Psoas muscle (tissue), 8 donors: ENCODE measurements at places on chromosomes 7 and 10. TPM values are rescaled to one million over a fixed set of nuclear protein-coding genes. Genes with fewer than 3 reads are reported as not detected.

GRCh38 chr7:117072620-117073118, 119.4 kb downstream of the ST7 start:
- no peaks in the 10 kb centered on the region for H3K36me3 ChIP-seq
- H3K27me3 ChIP-seq, result no peaks in the 10 kb centered on the region
- H3K4me1 ChIP-seq, result peaks cover 57% of the 10 kb centered on the region
- peak overlapping the region; percentile 79 for H3K27ac ChIP-seq
- DNase-seq, result peak; percentile 51

Gene ASAH2
- 0.27 TPM for polyA plus RNA-seq

DNA sequence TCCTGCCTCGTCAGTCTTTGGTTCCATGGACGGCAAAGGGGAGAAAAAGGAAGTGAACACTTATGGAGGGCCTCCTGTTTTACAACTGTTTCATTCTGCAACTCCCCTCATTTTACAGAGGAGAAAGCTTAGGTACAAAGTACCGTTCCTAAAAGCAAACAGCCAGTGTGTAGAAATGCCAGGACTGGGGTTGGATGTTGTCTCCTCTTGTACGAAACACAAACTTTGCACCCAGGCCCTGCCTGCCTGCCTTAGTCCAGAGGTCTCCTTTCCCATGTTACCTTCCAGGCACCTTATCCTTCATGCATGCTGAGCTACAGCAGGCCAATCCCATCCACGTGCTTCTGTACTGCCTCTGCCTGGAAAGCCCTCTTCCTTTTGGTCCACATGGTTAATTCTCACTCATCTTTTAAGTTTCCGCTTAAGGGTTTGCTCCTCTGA, 86.0 kb downstream of the ICA1 start:
- no peak overlapping the region for H3K27ac ChIP-seq
- no peak for DNase-seq
- no peaks in the 10 kb centered on the region for H3K36me3 ChIP-seq
- no peak overlapping the region for H3K4me3 ChIP-seq
- H3K4me1 ChIP-seq, result peaks cover 18% of the 10 kb centered on the region
- H3K27me3 ChIP-seq, result no peaks in the 10 kb centered on the region

GRCh38 chr7:150322114-150322832, 882 bp upstream of the LRRC61 start:
- no peak for DNase-seq
- peak overlapping the region; percentile 69 for H3K27ac ChIP-seq
- no peaks in the 10 kb centered on the region for H3K36me3 ChIP-seq
- H3K27me3 ChIP-seq, result peaks cover 3% of the 10 kb centered on the region
- no peaks in the 10 kb centered on the region for H3K4me1 ChIP-seq
- H3K4me3 ChIP-seq, result peak overlapping the region; percentile 78

Gene PALD1
- polyA plus RNA-seq, result 2.5 TPM

- no peaks in the 10 kb centered on the region for H3K27me3 ChIP-seq
- no peak overlapping the region for H3K27ac ChIP-seq
- H3K4me3 ChIP-seq, result no peak overlapping the region
- DNase-seq, result no peak
- H3K4me1 ChIP-seq, result no peaks in the 10 kb centered on the region
Observed at GRCh38 chr7:148434181-148434757, 156.3 kb upstream of the C7orf33 start.

GRCh38 chr10:89900554-89900953, 199.2 kb downstream of the KIF20B start:
- no peaks in the 10 kb centered on the region for H3K4me1 ChIP-seq
- no peak for DNase-seq
- no peak overlapping the region for H3K27ac ChIP-seq
- no peak overlapping the region for H3K4me3 ChIP-seq
- H3K36me3 ChIP-seq, result no peaks in the 10 kb centered on the region

Gene SAP25
- polyA plus RNA-seq, result 0.21 TPM

DNA sequence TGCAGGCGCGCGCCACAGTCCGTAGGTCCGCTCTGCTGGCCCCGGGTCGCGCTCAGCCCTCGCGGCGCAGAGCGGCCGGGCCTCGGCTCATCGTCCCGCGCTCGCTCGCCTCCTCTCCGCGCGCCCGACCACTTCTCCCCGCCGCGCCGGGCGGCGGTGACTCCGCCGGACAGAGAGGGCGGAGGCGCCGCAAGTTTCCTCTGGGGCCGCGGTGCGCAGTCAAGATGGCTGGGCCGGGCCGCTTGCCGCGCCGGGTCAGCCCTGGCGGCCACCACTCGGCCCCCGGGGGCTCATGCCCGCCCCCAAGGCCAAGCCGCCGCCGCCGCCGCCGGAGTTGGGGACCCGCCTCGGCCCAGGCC, 441 bp downstream of the FZD8 start:
- DNase-seq, result no peak
- H3K4me3 ChIP-seq, result peak overlapping the region; percentile 95
- no peaks in the 10 kb centered on the region for H3K36me3 ChIP-seq
- H3K4me1 ChIP-seq, result peaks cover 5% of the 10 kb centered on the region
- H3K27me3 ChIP-seq, result no peaks in the 10 kb centered on the region

- no peak for DNase-seq
- no peak overlapping the region for H3K27ac ChIP-seq
- peak overlapping the region; percentile 3 for H3K4me3 ChIP-seq
- H3K36me3 ChIP-seq, result no peaks in the 10 kb centered on the region
- no peaks in the 10 kb centered on the region for H3K4me1 ChIP-seq
Observed at GRCh38 chr10:112526906-112527305, 79.9 kb downstream of the VTI1A start.

DNA sequence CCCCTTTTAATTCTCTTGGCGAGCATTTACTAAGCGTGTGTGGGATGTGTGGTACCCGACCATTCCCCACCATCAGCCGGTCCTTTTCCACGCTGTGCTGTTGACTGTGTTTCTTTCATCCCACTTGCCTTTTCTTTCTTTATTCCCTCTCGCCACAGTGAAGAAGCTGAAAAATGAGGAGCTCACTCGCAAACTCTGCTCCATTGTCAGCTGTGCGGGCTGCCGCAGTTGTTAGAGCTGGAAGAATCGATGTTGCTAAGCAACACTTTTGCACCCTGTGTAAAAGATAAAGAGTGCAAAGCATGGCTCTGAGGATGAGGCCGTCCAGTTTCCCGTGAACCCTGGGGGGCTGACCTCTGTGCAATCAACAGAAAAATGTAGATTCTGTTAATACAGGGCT, 203.1 kb upstream of the NEBL start:
- H3K36me3 ChIP-seq, result no peaks in the 10 kb centered on the region
- no peak overlapping the region for H3K4me3 ChIP-seq
- H3K27ac ChIP-seq, result no peak overlapping the region
- DNase-seq, result no peak
- no peaks in the 10 kb centered on the region for H3K27me3 ChIP-seq

- H3K27ac ChIP-seq, result no peak overlapping the region
- no peak overlapping the region for H3K4me3 ChIP-seq
- no peaks in the 10 kb centered on the region for H3K4me1 ChIP-seq
Observed at GRCh38 chr10:117610321-117610720, 67.8 kb downstream of the EMX2 start.

- DNase-seq, result peak; percentile 62
- H3K4me1 ChIP-seq, result peaks cover 17% of the 10 kb centered on the region
- H3K27me3 ChIP-seq, result no peaks in the 10 kb centered on the region
Observed at GRCh38 chr10:95268438-95268837, 22.4 kb downstream of the PDLIM1 start.

GRCh38 chr10:11146402-11147171, 128.9 kb downstream of the CELF2 start:
- H3K4me1 ChIP-seq, result peaks cover 66% of the 10 kb centered on the region
- no peaks in the 10 kb centered on the region for H3K27me3 ChIP-seq
- H3K4me3 ChIP-seq, result no peak overlapping the region
- no peak for DNase-seq
- no peaks in the 10 kb centered on the region for H3K36me3 ChIP-seq

- H3K4me3 ChIP-seq, result no peak overlapping the region
- no peaks in the 10 kb centered on the region for H3K36me3 ChIP-seq
- H3K27ac ChIP-seq, result no peak overlapping the region
- DNase-seq, result no peak
- H3K27me3 ChIP-seq, result no peaks in the 10 kb centered on the region
- H3K4me1 ChIP-seq, result no peaks in the 10 kb centered on the region
Observed at GRCh38 chr10:111954386-111954785, 229.2 kb downstream of the GPAM start.

- H3K36me3 ChIP-seq, result no peaks in the 10 kb centered on the region
- no peak for DNase-seq
- no peak overlapping the region for H3K27ac ChIP-seq
- no peaks in the 10 kb centered on the region for H3K27me3 ChIP-seq
- no peak overlapping the region for H3K4me3 ChIP-seq
Observed at GRCh38 chr7:46791188-46791587, 790.7 kb downstream of the TNS3 start.

GRCh38 chr7:46389146-46389545, 468.1 kb upstream of the IGFBP3 start:
- H3K36me3 ChIP-seq, result no peaks in the 10 kb centered on the region
- H3K27me3 ChIP-seq, result no peaks in the 10 kb centered on the region
- H3K4me3 ChIP-seq, result no peak overlapping the region
- H3K4me1 ChIP-seq, result peaks cover 9% of the 10 kb centered on the region

Gene CPED1
- 0.90 TPM for polyA plus RNA-seq

- H3K36me3 ChIP-seq, result no peaks in the 10 kb centered on the region
- no peaks in the 10 kb centered on the region for H3K27me3 ChIP-seq
Observed at GRCh38 chr10:475709-476454, 213.6 kb downstream of the DIP2C start.

Gene AKR1C2
- 400 TPM for polyA plus RNA-seq

Gene MDFIC
- polyA plus RNA-seq, result 2.7 TPM

Gene STYXL1
- polyA plus RNA-seq, result 39.9 TPM

- peak overlapping the region; percentile 80 for H3K27ac ChIP-seq
- H3K27me3 ChIP-seq, result no peaks in the 10 kb centered on the region
- no peaks in the 10 kb centered on the region for H3K36me3 ChIP-seq
- no peak overlapping the region for H3K4me3 ChIP-seq
Observed at GRCh38 chr10:125064681-125065492, 95.5 kb downstream of the CTBP2 start.

- no peak overlapping the region for H3K4me3 ChIP-seq
- no peaks in the 10 kb centered on the region for H3K4me1 ChIP-seq
- H3K27me3 ChIP-seq, result no peaks in the 10 kb centered on the region
- no peaks in the 10 kb centered on the region for H3K36me3 ChIP-seq
- H3K27ac ChIP-seq, result no peak overlapping the region
Observed at GRCh38 chr7:68311958-68312357, 1286.3 kb upstream of the AUTS2 start.

GRCh38 chr10:14491811-14492210, 161.1 kb upstream of the FRMD4A start:
- H3K4me1 ChIP-seq, result no peaks in the 10 kb centered on the region
- no peaks in the 10 kb centered on the region for H3K36me3 ChIP-seq
- peaks cover 2% of the 10 kb centered on the region for H3K27me3 ChIP-seq
- no peak for DNase-seq
- no peak overlapping the region for H3K4me3 ChIP-seq
- no peak overlapping the region for H3K27ac ChIP-seq

- H3K27ac ChIP-seq, result no peak overlapping the region
- DNase-seq, result no peak
- H3K4me3 ChIP-seq, result no peak overlapping the region
- H3K4me1 ChIP-seq, result no peaks in the 10 kb centered on the region
Observed at GRCh38 chr7:94556028-94556427, 46.4 kb downstream of the CASD1 start.

DNA sequence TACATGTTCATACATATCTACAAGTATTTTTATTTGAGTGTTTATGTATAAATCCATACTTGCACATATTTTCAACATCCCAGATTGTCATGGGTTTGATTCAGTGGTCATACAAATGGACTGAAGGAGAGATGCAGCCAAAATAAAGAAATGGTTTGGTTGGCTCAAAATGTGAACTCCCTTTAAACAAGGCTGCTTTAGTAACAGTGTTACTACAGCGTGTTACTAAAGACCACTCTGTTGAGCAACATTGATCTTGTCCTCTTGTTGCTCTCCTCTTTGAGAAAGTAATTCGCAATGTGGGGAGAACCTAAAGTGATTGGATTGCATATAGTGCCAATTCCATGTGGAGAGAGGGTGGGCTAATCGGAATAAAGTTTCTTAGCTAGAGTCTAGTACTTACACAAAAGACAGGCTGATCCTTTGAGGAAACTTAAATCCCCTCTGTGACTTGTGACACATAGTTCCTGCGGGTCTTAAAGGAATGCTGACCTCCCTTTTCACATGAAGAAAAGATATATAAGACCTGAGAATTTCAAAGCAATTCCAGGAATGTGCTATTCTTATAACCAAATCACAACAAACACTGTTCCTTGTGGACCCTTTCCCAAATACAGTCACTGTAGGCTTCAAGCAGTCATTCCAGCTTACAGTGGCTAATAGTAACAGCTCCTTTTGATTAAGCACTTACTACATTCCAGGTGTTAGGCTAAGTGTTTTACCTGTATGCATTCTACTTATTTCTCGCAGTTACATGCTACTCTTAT, 144.3 kb downstream of the FZD1 start:
- H3K27me3 ChIP-seq, result no peaks in the 10 kb centered on the region
- H3K4me1 ChIP-seq, result no peaks in the 10 kb centered on the region

- no peak overlapping the region for H3K4me3 ChIP-seq
- H3K36me3 ChIP-seq, result no peaks in the 10 kb centered on the region
- no peak for DNase-seq
- H3K27me3 ChIP-seq, result peaks cover 18% of the 10 kb centered on the region
- no peak overlapping the region for H3K27ac ChIP-seq
- no peaks in the 10 kb centered on the region for H3K4me1 ChIP-seq
Observed at GRCh38 chr7:128177768-128178550, 63.1 kb upstream of the LEP start.

DNA sequence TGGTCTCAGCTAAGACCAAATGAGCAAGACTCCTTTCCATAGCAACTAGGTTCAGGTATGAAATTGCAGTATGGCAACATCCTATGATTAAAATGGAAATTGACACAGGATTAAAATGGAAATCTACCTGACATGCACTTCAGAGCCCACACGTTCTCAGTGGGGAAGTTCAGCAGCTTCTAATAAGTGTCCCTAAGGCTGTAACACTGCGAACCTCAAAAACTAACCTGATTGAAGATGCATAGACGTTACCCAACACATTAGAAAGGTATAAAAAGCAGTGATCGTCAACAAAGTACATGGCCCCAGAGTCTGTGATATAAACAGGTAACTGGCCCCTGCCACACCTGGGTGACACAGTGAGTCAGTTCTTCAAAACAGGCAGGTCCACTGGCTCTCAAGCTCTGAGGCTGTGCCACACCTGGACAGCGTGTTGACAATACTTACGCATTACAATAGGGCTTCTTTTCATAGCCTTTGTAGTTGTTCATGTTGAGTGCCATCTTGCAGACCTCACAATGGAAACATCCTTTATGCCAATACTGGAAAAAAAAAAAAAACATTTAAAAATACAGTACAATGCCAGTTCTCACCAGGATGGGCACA, 274.9 kb upstream of the NEBL start:
- no peaks in the 10 kb centered on the region for H3K36me3 ChIP-seq
- no peak for DNase-seq
- no peaks in the 10 kb centered on the region for H3K4me1 ChIP-seq

Gene PRTFDC1
- polyA plus RNA-seq, result 0.14 TPM

DNA sequence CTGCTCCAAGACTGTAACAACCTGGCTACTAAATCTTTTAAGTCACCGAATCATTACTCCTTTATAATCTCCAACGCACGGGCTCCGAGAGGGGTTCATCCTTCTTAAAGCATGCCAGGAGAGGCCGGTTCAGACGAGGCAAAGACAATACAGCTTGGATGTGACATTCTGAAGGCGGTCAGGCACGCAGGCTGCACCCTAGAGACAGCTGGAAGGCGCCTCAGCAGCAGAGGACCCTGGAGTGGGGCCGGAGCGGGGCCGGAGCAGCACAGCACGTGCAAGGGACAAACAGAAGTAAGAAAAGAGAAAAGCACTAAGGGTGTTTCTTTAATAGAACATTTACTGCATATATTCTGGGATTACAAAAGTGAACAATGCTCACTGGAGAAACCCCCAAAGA, 97.8 kb upstream of the PPP2R2D start:
- DNase-seq, result no peak
- no peaks in the 10 kb centered on the region for H3K36me3 ChIP-seq
- H3K27ac ChIP-seq, result no peak overlapping the region
- no peak overlapping the region for H3K4me3 ChIP-seq
